T-cell (primary cell): ENCODE measurements at places on chromosomes 13 and 19.

DNA sequence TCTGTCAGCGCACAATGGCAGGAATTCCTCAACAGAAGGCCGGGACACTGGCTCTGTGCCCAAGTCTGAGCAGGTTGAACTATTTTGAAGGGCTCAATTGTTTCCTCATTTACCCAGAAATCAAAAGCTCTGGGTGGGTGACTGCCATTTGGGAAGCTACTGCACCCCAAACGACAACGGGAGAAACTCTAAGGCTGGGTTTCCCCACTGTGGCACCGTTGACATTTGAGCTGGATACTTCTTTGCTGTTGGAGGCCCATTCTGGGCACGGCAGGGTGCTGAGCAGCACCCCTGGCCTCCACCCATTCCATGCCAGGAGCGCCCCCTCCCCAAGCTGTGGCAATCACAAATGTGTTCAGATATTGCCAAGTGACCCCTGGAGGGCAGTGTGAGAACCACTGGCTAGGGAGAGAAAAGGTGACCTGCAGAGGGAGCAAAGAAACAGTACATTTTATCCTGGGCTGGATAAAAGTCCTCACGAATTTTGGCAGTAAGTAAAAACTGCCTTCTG lies 62.5 kb downstream of the RFX2 start:
- no peak for DNase-seq

DNA sequence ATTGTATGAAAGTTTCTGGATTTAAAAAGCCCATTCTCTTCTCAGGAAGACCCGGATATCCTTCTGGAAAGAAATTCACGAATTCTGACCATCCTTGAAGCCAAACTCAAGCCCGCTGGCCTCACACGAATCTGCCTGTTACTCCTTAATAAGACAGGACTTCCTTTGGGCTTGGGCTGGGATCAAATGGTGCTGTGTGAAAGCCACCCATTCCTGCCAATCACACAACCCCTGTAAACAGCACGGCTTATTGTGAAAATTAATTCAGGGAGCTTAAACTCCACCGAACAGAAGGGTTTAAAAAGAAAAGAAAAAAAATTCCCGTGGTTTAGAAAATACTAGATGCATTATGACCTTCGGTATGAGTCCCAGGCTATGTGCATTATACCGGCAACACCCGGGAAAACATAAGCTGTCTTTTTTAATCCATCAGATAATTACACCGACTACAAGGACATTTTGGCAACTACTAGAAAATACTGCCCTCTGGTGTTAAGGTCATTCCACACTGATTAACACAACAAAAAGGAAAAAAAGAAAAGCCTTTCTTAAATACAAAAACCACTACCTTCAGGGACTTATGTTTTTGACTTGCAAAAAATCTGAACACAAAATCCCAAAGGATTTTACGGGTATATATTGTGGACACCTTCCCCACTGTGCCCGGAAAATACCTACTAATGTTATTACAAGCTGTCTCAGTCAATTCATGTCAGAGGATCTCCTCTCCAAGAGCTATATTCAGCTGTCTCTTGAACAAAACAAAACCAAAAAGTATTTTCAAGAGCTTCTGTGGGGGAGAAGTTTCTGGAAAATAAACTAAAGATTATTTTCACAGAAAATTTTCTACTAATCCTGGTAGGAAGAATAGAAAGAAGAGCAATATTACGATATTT lies 76.0 kb upstream of the LSM14A start:
- DNase-seq: no peak

DNA sequence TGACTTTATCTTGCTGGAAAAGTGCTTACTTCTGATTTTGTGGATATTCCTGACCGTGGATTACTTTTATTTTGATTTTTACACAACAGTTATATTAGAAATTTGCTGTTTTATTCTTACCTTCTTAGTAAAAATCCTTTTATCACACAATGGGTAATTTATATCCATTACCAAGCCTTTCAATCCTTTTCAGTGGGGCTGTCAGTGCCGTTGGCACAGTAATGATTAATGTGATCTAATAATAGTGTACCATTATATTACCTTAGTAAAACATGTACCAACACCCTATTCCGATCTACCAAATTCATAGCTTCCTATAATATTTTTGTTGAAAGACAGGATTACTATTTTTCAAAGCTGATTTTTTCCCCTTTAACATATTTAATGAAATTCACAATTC lies 87.3 kb upstream of the ZNF536 start:
- no peak for DNase-seq

GRCh38 chr19:14072535-14073260 lies at the start of gene MISP3:
MISP3 (plus strand) TSS chr19:14072786; CDS start chr19:14073310, 524 bp downstream.
- DNase-seq: no peak
